HuH-7.5 (cell line): ENCODE measurements at places on chromosomes 4 and X.
A peak's percentile ranks its signal among the peaks of the same experiment; 100 is the strongest.

DNA sequence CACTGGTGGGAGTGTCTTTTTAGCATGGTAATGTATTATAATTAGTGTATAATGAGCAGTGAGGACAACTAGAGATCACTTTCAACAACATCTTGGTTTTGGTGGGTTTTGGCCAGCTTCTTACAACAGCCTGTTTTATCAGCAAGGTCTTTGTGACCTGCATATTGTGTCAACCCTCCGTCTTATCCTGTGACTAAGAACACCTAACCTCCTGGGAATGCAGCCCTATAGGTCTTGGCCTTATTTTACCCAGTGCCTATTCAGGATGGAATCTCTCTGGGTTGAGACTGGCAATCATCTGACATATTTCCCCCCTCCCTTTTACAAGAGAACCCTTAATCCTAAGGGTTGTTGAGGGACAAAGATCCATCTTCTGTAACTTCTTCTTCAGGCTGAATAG, 21.9 kb upstream of the ADH4 start:
- no peak for DNase-seq

- DNase-seq: no peak
Observed at GRCh38 chrX:148417934-148418333, 82.5 kb upstream of the AFF2 start.

DNA sequence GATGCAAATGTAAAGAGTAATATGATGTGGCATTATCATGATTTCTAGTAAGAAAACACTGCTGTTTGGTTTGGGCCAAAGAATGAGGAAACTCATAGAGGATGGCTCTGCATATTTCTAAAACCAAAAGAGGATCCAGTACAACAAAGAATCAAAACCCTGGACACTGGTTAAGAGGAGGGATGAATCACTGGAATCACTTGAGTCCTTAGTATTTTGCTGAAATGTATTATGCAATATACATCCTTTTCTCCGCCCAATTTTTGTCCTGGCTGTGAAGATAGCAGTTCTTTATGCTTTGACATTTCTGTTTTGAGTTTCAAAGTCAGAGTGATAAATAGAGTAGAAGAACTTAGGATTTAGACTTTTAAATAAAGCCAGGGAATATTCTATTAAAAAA, 345.9 kb downstream of the PACRGL start:
- DNase-seq: no peak

DNA sequence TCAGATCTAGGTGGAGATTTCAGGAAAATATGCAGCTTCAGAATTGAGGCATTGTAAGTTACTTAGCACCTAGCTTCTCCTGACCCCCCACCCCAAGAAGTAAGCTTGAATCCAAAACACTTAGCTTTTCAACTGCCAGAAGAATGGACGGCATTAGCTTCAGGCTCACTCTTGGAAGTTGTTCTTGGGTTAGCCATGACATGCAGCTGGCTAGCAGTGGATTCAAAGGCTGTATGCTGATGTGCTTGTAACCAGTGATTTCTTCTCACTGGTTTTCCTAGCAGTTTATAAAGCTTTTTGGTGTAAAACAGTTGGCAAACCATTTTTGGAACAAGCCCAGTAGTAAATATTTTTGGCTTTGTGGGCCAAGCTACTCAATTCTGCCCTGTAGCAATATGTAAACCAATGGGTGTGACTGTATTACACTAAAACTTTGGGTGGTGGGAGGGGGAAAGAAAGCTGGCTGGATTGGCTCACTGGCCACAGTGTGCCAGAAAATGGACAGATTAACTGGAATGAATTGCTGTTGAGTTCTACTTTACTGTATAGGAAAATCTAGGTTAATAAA, 85.6 kb downstream of the SHROOM2 start:
- DNase-seq: no peak

DNA sequence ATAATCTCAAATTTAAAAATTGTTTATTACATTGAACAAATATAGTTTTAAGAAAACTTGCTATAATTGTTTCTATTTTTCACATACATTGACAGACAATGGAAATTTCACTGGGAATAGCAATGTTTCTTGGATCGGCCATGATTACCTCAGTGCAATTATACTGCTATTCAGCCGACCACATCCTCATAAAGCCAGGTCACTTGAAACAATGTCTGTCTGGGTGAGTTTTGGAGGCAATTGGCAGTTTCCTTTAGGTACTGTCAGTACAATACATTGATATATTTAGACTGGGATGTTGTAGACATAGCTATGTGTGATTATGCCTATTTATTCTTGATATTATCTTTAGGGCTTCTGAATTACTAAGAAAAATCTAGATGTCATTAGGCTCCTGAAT, 89.5 kb upstream of the VEGFC start:
- DNase-seq: no peak

GRCh38 chr4:175048111-175048784, 130.1 kb downstream of the ADAM29 start:
- no peak for DNase-seq

DNA sequence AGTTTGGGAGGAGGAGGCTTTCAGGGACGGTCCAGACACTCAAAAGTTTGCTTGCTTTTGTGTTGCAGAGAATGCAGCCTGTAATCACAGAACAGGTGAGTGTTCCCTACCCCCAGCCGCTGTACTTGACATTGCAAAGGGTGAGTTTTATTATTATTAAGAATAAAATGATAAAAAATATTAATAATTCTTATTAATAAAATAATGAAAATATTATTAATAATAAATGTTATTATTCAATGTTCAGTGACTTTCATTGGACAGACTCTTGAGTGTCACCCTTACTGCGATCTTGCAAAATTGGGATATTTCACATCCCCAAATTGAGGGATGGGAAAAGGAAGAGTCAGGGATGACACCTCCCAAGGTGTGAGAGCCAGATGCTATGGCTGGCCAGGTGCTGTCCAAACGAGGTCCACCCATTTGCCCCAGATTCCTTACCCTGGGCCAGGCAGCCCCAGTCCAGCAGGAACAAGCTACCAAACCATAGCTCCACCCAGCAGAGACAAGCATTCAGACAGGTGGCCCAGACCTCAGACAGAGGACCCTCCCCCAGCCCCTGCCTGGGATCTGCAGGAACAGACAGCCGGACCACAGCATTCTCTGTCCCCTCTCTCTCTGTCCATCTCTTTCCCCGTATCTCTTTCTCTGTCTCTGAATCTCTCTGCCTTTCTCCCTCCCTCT, 22.4 kb downstream of the IL3RA start:
- DNase-seq: no peak

- peak; percentile 15 for DNase-seq
Observed at GRCh38 chr4:10403633-10404445, 53.4 kb downstream of the ZNF518B start.

GRCh38 chrX:69126642-69127041, 38.6 kb downstream of the PJA1 start:
- no peak for DNase-seq
